ENCODE measurements at places on chromosomes 7 and 10. TPM values are rescaled to one million over a fixed set of nuclear protein-coding genes. Genes with fewer than 3 reads are reported as not detected.

DNA sequence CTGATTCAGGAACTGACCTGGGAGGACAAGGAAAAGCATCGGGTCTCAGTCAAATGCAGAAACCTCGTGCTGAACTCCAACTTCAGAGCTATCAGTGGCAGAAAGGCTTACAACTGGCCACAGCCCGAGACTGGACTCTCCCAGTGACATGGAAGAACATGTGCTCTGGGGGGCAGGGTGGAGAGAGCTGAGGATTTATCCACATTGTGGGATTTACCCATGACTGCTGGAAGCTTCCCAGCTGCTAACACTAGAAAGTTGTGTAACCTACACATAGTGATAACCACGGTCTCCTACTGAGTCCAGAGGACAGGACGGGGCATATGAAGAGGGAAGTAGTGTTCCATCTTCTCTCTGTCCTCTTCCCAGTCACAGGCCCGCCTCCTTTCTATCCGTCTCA lies 103.4 kb downstream of the ITIH5 start:
- no peak for DNase-seq

DNA sequence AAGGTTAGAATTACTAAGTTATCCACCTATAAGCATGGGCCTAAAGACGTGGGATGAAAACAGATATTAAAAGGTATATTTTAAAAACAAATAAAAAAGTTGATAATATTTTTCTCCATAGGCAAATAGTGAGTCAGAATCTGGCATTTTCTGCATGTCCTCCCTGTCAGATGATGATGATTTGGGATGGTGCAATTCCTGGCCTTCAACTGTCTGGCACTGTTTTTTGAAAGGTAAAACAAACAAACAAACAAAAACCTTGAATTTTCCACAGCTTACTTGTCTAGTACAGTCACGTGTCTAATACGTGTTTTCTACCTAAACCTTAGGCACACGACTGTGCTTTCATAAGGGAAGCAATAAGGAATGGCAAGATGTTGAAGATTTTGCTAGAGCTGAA lies 17.4 kb downstream of the HBP1 start:
- DNase-seq: no peak

DNA sequence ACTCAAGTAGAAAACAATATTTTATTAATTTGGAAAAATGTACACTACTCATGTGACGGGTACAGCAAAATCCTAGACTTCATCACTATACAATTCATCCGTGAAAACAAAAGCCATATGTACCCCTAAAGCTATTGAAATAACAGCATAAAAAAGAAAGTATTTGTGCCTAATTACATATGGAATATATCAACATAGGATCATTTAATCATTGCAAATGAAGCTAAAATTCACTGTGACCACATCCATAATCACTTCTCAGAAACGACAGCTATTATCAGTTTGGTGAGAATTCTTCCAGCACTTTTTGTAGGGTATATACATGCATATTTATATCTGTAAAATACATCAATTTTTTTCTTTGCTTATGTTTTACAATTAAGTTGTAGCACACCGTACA lies 128.0 kb downstream of the ARL4A start:
- no peak for DNase-seq

DNA sequence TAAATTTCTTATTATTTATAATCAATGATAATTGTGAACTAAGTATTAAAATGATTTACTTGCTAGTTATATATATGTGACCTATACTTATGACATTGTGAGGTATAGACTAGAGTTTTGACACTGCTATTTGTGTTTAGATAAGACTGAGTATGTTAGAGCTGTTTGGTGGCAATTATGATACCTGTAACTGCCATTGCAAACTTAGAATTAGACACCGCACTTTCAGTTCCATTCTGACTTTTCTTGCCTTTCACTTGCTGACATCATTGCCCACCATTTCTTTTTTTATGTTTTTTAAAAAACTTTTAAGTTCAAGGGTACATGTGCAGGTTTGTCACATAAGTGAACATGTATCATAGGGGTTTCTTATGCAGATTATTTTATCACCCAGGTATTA lies 214.5 kb downstream of the MBL2 start:
- DNase-seq: no peak

DNA sequence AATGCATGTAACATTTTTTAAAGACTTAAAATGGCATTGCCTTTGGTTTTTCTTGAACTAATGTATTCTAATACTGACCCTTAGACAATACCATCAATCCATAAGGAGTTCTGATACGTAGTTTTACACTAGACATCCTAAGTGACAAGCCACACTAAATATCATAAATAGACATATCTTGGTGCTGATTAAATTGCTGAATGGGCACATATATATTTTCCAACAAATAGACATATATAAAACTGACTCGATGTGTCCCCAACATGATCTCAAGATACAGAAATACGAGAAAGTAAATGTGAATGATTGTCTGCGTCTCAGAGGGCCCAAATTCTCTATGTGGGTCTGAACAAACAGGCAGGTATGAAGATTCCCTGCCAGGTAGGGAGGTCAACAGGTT lies 99.8 kb downstream of the NEBL start:
- DNase-seq: no peak

DKK1 gene
- not detected for polyA plus RNA-seq

GRCh38 chr10:47207281-47207615 lies 92.7 kb upstream of the GDF10 start:
- DNase-seq: no peak

GRCh38 chr10:49619613-49620012 lies 5.8 kb downstream of the CHAT start:
- DNase-seq: no peak

- no peak for DNase-seq
Observed at GRCh38 chr7:40721342-40721949, 586.6 kb downstream of the SUGCT start.

TMEM225B gene
- polyA plus RNA-seq: not detected

GRCh38 chr7:42627101-42627500 lies 284.8 kb downstream of the C7orf25 start:
- no peak for DNase-seq

GRCh38 chr7:103666326-103666725 lies 220.3 kb upstream of the SLC26A5 start:
- DNase-seq: no peak

- no peak for DNase-seq
Observed at GRCh38 chr7:12493407-12493806, 77.1 kb upstream of the SCIN start.

GRCh38 chr7:97772045-97772901 lies 40.4 kb downstream of the TAC1 start:
- DNase-seq: no peak

AKR1C4 gene
- polyA plus RNA-seq: not detected
